ENCODE measurements at places on chromosomes 7 and 10.

DNA sequence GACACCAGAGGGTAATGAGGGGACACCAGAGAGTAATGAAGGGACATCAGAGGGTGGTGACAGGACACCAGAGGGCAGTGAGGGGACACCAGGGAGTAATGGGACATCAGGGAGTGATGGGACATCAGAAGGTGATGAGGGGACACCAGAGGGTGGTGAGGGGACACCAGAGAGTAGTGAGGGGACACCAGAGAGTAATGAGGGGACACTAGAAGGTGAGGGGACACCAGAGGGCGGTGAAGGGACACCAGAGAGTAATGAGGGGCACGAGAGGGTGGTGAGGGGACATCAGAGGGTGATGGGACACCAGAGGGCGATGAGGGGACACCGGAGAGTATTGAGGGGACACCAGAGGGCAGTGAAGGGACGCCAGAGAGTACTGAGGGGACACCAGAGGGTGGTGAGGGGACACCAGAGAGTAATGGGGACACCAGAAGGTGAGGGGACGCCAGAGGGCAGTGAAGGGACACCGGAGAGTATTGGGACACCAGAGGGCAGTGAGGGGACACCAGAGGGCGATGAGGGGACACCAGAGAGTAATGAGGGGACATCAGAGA is 10.6 kb downstream of the NACAD start:
- no peak for DNase-seq

DNA sequence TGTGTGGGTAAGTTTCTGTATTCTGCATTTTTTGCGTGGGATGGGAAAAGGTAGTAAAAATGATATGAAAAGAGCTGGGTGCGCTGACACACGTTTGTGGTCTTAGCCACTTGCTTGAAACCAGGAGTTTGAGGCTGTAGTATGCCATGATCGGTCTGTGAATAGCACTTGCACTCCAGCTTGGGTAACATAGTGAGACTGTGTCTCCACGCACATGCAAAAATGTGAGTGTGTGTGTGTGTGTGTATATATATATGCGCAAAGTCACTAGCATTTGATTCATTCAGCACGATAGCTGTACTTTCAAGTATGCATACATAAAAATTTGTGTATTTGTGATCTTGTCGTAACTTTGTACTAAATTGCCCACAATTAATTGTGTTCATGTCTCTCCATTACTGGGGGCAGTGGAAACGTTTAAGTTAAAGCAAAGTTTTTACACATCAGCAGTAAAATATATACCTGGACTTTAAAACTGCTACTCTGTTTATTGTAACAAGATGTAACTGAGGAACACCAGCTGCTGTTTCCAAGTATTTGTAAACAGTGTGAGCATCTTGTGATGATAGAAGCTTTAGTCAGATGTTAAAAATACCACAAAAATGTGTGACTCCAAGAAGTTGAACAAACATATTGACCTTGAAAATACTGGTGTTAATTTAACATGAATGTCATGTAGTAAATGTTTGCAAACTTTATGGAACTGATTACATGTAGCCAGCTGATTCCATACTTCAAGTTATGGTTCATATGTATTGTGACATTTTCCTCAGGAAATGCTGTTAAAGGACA is 1.6 kb downstream of the ZRANB1 start:
- DNase-seq = no peak

GRCh38 chr10:96683065-96683464 is 37.2 kb downstream of the PIK3AP1 start:
- DNase-seq = no peak

DNA sequence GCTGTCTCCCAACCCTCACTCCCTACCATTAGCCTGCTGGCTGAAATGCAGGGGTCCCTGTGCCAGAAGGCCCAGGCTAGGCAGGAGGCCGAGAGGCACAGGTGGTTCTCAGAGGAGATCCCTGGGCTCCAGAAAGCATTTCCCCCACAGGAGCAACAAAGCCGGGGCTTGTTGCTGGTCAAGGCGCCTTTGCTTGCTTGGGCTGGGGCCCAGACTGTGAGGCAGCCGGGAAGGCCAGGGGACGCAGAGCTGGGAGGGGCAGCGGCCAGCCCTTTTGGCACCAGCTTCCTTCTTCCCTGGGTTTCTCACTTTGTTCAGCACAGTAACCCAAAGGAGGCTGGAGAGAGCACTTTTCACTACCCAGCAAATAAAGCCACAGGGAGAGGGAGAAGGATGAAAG is 48.6 kb downstream of the FBXW4 start:
- DNase-seq = no peak

DNA sequence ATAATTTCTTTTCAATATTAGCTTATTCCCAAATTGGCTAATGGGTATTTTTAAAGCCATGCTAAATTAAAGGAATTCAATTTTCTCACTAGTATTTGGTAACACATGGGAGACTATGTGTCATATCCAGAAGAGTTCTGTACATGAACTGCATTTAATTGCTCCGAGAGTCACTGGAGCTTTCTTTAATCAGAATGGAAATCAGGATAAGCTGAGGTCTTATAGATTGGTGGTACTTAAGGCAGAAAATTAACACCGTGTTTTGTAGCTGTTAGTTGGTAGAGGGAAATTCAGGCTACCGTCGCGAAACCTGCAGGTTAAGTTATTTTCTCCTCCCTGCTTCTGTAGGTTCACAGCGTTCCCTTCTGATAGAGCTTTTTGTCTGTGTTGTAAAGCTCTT is at the start of gene WEE2:
Gene WEE2, plus strand, starts transcription at position 3 of the 400 bp plus-strand sequence. CDS start 406 bp downstream, outside the sequence.
- no peak for DNase-seq

DNA sequence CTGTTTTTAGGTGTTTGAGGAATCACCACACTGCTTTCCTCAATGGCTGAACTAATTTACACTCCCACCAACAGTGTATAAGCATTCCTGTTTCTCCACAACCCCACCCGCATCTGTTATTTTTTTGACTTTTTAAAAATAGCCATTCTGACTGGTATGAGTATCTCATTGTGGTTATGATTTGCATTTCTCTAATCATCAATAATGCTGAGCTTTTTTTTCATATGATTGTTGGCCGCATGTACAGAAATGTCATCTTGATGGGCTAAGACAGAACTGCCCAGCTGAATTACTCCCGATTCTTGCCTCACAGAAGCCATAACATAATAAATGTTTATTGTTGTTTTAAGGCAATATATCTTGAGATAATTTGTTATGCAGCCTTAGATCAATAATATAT is 93.1 kb upstream of the DKK1 start:
- DNase-seq = no peak

- no peak for DNase-seq
Observed at GRCh38 chr7:150675714-150676113, 9.8 kb upstream of the GIMAP2 start.

- DNase-seq = no peak
Observed at GRCh38 chr10:131774681-131775085, 126.1 kb upstream of the PPP2R2D start.

DNA sequence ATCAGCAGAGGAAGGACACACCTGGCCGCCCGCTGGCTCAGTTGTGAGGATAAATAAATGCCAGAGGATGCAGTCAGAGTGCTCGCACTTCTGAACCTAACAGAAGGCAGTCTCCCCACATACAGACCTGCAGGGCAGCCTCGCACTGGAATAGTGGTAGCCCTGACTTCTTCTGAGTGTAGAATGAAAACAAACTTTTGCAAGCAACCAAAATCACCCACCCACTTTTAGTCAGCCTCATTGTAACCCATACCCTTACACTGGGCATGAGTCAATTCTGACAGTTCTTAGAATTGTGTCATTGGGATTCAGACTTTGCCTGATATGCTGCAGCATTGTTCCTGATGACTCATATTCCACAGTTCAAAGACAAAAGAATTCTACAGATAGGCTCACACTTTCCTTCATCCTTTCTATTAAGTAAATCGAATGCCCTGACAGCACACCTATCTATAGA is 167.0 kb upstream of the CDK1 start:
- DNase-seq = no peak

DNA sequence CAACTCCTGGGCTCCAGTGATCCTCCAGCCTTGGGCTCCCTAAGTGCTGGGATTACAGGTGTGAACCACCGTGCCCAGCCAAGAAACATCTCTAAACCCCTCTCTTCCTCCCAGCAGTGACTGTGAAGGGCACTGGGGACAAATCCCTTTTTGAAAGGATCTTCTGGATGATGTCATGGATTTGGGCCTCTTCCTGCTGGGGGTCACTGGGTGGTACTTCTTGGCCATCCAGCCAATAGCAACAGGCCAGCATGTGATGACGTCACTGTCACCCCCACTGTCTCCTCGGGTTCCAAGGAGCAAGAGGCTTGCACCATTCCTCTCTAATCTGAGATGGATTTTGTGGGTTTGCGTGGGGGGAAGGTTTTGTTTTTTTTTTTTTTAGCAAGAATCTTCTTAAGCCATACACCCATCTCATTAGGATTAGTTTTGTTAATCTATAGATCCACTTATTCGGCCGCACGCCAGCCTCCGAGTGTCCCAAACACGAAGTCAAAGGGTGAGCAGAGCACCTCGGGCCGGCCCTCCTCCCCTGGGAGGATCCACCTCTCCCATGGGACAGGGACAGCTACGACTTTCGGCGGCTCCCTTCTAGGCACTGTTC is 29.4 kb upstream of the TNRC18 start:
- DNase-seq = no peak

Measured in stimulated activated CD8-positive, alpha-beta memory T cell treated with anti-CD3 and anti-CD28 coated beads, Interleukin-4, amount 100 ng/mL, for 1 hour (primary cell).